Pulmonary artery endothelial cell (primary cell): ENCODE measurements at places on chromosomes 11 and 22. TPM values are rescaled to one million over a fixed set of nuclear protein-coding genes. Genes with fewer than 3 reads are reported as not detected.

Gene FANCF
- 13.3 and 13.5 TPM in 2 replicates for total RNA-seq

DNA sequence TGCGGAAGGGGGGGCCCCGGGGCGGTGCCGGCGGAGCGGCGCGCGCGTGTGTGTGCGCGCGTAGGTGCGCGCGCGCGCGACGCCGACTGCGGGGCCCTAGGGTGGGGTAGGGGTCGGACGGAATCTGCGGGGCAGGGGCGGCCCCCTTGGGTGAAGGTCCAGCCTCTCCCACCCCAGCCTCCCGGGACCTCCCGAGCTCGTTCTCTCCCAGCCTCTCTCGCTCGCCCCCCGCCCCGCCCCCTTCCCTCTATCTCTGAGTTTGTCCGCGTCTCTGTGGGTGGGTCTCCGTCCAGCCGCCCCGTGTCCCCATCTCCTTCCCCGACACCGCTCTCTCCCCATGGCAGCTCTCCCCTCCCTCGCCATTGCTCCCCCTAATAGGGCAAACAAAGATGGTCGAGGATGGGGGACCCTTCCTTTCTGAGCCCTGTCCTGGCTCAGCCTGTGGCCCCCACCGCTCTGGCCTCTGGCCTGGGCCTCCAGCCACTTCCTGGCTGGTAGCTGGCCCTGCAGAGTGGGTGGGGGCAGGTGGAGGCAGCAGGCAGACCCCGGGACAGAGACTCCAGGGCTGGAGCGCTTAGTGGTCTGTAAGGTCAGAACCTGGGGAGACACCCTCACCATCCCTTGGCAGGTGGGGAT lies 33.0 kb upstream of the PRR5 start:
- no peak for DNase-seq

DNA sequence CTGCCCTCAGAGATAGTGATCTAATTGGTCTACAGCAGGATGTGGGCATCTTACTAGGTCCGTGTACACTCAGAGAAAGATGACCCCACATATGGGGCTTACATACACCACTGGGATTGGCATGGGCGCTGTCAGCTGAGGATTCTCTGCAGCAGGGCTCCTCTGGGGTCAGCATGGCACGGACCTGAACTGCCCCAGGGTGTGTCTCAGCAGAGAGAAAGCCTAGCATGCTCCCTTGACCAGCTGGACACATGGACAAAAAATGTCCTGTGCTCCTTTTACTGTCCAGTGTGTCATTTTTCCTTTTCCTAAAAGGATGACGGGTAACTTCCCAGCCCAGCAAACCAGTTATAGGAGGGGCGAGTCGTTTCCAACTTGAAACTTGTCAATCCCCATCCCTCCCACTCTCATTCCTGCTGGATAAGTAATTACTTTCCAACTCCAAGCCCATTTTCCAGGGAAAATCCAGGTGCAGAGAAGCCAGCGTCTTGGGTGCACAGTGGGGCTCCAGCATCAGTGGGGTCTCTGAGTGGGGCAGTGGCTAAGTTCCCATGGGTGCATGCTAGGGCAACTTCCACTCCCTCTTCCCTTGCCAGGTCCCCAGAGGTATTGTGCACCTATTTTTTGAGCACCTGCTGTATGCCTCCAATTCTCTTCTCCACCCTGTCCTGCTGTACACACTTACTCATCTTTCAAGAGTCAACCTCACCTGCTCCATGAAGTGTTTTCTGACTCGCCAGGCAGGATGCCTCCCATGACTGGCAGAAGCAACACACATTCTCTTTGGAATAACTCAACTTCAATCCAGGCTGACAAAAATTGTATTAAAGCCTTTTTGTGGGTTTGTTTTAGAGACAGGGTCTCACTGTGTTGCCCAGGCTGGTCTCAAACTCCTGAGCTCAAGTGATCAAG lies 5.0 kb downstream of the VSTM5 start:
- no peak for DNase-seq

- DNase-seq, result no peak
Observed at GRCh38 chr22:43529934-43530333, 118.1 kb downstream of the MPPED1 start.

DNA sequence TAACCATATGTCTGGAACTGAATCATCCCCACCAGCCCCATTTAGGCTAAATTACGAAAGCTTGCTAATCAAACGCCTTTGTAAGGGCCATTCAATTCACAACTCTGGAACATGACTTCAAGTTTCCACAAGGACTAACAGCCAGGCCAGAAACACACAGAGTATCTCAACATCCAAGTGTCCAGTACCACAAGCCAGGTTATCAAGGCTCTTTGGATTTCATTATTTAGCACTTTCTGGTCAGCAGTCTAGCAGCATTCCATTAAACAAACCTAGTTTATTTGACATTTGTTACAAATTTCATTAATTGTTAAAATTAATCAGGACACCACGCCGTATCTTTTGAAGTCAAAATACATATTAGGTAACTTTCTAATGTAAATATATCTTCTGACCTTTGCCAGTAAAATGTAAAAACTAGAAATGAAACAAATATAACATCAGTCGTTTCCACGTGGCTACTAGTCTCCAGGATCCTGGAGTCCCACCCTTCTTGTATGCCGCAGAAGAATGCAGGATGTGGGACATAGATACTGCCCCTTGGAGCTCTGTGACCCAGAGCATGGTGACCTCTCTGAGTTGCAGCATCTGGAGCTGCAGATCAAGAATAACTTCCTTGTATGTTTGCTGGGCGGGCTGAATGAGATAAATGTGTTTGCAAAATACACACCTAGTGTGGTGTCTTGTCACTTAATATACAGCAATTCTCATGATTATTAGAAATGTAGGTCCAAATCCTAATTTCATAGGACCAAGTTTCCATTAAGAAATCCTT lies 64.7 kb downstream of the MPPED2 start:
- no peak for DNase-seq
